ENCODE measurements at places on chromosomes 5 and 9.

GRCh38 chr5:53473633-53474032 is 6.8 kb upstream of the FST start:
- no peak for DNase-seq

DNA sequence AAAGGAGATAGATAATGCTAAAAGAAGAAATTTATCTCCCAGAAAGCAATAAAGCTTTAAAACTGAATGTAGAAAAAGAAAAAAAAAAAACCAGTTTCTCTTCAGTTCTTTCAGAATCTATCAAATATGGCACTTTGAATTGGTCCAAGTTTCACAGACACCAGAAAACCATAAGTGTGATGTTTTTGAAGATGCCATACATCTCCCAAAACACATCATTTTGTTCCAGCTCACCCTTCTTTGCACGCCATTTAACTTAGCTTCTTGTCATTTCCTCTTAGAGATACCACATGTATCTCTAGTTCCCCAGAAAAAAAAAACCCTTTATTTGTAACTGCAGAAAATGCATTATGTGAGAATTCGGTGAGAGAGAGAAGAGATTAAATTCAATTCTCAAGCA is 46.1 kb upstream of the MAMDC2 start:
- no peak for DNase-seq

- peak; percentile 63 for DNase-seq
These were observed 41.2 kb upstream of the CTSL start for GRCh38 chr9:87684627-87685219.

- no peak for DNase-seq
These were observed 260.1 kb upstream of the CDH18 start for GRCh38 chr5:20248118-20248517.

DNA sequence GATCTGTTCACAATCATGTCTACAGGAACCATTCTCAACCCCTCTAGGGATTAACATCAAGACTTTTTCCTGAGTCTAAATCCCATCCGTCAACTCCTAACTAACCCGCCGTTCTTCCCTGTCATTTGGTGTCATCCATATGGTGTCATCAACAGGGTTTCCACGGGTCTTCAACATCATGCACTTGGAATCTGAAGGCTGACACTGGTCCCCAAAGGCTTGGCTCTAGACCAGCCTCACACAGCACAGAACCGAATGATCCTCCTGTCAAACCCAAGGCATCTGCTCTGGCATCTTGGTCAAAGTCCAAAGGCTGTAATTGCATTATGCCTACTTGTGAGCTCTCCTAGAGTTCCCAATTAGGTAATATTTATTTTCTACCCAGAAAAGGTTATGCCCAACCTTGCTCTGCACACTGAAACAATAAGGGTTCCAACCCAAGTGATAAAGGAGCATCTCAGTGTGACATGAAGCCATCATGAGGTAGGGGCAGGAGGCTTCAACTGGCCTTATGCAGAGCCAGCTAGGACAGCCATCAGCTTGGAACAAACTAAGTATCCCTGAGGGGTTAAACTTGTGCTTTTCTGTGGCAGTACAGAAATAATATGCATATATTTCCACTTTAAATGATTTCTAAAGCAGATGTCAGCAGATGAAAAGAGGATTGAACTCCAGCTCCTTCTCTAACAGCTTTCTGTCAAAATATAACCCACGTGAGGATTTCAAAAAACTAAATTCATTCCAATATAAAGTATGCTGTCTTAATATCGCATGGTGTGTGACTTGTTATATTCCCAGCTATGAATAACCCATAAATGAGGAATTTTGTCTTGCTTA is 13.9 kb downstream of the ENC1 start:
- DNase-seq, result no peak

DNA sequence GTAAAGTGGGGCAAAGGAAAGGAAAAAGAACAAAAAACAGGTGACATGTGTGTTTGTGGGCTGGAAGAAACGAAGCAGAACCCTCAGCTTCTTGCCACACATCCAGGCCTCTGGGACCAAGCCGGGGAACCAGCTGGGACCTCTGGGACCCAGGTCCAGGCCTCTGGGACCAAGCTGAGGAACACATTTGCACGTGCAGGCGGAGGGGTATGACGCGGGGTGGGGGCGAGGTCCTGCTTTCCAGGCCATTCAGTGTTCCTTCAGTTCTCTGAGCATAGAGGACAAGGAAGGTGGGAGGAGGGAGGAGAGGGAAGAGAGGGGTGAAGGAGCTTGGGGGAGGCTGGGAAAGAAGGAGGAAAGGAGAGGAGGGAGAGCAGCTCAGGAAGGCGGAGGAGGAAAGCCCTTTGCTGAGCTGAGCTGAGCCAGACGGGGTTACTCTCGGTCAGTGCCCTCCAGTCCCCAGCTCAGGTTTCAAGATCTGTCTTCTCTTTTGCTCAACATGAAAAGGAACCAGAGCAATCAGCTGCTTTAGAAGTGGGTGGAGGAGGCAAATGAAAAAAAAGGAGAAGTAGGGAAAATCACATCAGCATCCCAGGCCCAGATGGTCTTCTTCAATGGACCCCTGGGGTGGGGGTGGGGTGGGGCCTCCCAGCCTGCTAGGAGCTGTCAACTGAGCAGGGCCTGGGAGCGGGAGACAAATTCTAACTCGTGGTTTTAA is 59.1 kb downstream of the ABCA1 start:
- DNase-seq, result peak; percentile 71

Data from frontal cortex (tissue), 4 donors.